ENCODE measurements at places on chromosomes 1 and 21. TPM values are rescaled to one million over a fixed set of nuclear protein-coding genes. Genes with fewer than 3 reads are reported as not detected.

The CA6 gene
- total RNA-seq: not detected

The CSMD2 gene
- total RNA-seq: under 0.01 TPM

The AJAP1 gene
- total RNA-seq: not detected

The CD48 gene
- not detected for total RNA-seq

The GUCA2B gene
- total RNA-seq: not detected

The HEYL gene
- under 0.01 TPM for total RNA-seq

The WNT3A gene
- not detected for total RNA-seq

The B3GALT5 gene
- total RNA-seq: not detected

The LAX1 gene
- not detected for total RNA-seq

The RAB13 gene
- total RNA-seq: 36.8 TPM

The RBBP4 gene
- total RNA-seq: 86.3 TPM

The MAP10 gene
- total RNA-seq: 0.60 TPM

The WNT2B gene
- total RNA-seq: 0.44 TPM

The ERVH48-1 gene
- total RNA-seq: not detected

The MLLT11 gene
- total RNA-seq: 2.8 TPM

The CD52 gene
- not detected for total RNA-seq

The ARHGAP29 gene
- 201 TPM for total RNA-seq
